Fibroblast of skin of back (primary cell): ENCODE measurements at places on chromosomes 1 and 21.

DNA sequence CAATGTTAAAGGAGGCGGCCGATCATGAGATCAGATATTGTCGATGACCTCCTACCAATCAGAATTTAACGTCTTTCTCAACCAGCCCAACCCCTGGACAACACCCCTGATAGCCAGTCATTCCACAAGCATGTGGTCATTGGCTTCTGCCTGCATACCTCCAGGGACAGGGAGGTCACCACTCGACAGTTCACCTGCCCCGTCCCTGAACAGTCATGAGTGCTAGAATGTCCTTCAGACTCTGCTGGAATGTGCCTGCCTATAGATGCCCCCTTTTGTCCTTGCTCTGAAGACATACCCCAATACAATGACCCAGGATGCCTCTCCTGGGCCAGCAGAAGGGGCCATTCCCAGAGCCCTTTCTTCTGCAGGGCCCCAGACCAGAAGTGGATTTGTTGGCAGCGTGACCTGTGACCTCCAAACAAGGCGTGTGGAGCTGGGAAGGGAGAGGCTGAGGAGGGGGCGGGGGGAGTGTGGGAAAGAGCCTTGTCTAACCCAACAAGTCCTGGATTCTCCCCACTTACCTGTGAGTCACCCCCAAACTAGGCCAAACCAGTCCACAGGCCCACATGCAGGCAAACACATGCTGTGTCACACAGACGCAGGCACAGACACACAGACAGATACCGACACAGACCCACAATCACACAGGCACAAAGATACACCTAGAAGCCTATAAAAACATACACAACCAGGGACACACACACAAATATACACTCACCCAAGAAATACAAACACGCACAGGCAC lies 2.2 kb downstream of the CRYBG2 start:
- DNase-seq = no peak

DNA sequence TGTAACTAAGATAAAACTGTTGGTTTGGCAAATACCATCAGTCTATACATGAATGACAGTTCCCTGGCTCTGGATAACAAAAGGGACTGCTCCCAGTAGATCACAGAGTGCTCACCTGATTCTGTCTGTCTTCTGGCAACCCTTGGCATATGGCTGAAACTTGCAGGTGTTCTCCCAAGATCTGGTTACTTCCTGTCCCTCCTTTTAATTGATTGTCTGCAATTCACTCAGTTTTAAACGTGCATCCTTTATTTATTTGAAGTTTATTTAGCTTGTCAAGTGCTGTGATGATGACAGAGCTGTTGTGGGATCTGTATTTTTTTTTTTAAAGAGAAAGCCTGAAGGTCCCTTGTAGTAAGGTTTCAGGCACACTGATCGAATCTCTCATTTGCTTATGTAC lies 3.4 kb downstream of the KCNA3 start:
- DNase-seq = no peak

DNA sequence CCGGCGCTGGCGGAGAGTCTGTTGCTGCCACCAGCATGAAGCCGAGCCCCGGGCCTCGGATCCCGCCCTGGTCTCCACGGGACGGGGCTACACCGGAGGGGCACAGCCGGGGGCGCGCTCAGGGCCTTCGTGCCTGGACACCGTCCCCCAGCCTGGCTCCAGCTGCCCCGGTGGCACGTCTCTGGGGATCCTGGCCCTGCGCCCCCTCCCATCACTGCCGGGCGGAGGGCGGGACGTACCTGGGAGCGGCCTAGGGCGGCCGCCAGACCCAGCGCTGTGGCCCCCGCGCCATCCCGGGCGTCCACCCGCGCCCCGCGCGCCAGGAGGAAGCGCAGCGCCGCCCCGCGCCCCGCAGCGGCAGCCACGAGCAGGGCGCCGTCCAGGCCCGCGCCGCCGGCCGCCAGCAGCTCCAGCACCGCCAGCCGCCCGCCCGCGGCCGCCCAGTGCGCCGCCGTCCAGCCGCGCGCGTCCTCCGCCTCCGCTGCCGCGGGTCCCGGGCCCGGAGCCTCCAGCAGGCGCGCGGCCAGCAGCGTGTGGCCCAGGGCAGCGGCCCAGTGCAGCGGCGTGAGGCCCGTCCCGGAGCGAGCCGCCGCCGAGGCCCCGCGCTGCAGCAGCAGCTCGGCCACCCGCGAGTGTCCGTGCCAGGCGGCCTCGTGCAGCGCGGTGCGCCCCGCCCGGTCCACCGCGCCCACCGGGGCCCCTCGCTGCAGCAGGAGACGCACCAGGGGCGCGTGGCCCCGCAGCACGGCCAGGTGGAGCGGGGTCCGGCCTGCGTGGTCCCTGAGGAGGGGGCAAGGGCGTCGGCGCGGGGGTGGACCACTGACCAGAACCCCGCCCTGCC lies 1.0 kb downstream of the ANKRD65 start:
- DNase-seq = no peak

DNA sequence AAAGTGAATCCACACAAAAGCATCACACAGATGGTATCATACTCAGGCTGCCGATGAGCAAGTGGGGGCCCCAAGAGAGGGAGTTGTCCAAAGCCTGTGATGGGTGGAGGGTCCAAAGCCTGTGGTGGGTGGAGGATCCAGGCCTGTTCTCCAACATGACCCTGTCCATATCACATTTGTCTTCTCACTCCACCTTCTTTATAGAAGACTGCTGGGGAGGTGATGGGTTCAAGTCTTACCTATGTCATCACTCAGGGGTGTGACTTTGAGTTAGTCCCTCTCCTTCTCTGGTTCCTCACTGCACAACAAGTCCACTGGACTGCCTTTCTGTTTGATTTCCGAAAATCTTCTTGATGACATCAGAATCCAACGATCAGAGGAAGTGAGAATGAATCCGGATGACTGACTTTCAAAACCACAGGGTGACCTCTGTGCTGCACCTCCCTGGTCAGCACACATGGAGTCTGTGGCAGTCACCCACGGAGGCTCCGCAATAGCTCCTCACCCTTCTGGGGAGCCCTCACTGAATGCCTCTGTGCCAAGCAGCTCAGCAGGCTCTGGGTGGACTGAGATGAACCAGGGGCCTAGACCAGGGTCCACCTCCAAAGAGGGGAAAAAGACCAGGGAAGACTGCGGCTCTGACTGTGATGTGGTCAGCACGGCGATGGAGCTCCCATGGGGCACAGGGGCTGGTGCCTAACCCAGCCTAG lies 166.8 kb downstream of the HIVEP3 start:
- no peak for DNase-seq

GRCh38 chr1:36885540-36886357 lies 148.6 kb downstream of the GRIK3 start:
- DNase-seq = no peak

DNA sequence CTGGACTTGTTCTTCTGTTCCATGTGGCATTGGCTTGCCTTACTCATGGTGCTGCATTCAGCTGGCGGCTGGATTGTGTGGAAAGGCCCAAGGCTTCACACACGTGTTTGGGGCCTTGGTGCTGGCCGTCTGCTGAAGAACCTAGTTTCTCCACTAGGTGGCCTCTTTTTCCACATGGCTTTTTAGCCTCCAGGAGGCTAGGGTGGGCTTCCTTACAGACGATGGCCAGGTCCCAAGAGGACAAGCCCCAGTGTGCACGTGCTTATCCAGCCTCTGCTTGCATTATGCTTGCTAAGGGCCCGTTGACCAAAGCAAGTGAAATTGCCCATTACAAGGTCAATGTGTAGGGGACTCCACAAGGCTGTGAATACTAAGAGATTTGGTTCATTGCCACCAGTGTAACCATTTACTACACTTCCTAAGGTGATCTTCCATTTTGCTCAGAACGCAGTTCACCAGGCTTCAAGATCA lies 47.5 kb upstream of the FOXO6 start:
- no peak for DNase-seq

- DNase-seq = no peak
These were observed 61.1 kb downstream of the FYB2 start for GRCh38 chr1:56758135-56758534.

DNA sequence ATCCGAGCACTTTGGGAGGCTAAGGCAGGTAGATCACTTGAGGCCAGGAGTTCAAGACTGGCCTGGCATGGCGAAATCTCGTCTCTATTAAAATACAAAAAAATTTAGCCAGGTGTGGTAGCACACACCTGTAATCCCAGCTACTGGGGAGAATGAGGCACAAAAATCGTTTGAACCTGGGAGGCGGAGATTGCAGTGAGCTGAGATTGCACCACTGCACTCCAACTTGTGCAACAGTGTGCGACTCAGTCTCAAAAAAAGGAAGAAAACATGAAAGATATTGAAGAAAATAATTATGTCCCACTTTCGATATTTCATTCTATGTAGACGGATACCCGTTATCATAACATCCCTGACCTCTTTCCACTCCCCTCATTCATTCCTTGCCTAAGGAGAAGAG lies 19.2 kb downstream of the TUT4 start:
- no peak for DNase-seq

DNA sequence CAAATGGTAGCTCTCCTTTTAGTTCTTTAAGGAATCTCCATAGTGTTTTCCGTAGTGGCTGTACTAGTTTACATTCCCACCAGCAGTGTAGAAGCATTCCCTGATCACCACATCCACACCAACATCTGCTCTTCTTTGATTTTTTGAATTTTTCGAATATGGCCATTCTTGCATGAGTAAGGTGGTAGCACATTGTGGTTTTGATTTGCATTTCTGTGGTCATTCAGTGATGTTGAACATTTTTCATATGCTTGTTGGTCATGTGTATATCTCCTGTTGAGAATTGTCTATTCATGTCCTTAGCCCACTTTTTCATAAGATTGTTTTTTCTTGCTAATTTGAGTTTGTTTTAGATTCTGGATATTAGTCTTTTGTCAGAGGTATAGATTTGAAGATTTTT lies 84.6 kb upstream of the B3GALT2 start:
- DNase-seq = peak; percentile 93

- DNase-seq = no peak
These were observed 28.8 kb downstream of the TSPAN2 start for GRCh38 chr1:115060501-115060900.

DNA sequence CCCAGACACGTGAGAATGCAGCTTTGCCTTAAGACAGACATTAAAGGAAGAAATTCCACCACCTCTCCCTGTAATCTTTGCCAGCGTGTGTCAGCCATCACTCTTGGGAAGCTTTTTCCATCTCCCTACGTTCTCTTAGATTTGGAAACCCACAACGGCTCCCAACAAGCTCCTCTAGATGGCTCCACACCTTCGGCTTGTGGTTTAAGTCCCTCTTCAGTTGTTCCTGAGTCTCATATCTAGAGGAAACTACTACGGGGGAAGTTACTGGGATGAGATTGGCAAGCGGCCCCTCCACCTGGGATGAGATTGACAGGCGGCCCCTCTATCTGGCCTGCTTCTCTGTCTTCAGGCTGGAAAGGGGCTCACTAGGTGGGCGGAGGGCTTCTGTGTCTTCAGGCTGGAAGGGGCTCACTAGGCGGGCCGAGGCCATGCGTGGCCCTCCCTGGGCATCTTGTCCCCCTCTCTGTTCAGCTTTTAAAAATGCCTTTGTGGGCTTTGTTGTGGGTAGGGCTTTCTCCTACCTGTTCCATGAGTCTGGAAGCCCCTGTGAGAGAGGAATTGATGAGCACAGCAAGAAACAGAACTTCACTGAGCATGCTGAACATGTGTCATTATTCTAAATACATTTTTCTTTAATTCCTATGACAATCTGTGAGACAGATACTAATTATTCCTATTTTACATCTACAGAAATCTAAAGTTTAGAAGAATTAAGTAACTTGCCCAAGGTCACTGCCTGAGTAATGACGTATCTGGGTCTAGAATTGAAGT lies 670.5 kb downstream of the KIF26B start:
- DNase-seq = peak; percentile 41

GRCh38 chr1:106396020-106396419 lies 660.5 kb upstream of the PRMT6 start:
- DNase-seq = no peak
